ENCODE measurements at places on chromosomes 1 and 21.
A peak's percentile ranks its signal among the peaks of the same experiment; 100 is the strongest.

DNA sequence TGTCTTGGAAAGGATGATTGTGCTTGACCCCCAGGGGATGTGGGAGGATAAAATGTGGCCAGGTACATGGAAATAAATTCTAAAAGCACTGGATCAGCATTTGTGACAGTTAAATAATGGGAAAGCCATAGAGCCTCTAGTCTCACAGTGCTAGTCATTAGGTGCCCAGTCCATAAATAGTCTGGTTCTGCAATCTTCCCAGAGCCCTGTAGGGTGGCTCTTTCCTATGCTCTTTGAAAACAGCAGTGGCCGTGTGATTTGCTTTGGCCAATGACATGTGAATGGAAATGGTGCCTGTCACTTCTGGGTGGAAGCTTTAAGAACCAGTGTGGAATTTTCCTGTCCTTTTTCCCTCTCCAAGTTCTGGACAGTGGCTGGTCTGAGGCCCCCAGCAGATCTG lies 113.2 kb downstream of the TRABD2B start:
- DNase-seq: no peak

- DNase-seq: no peak
These were observed 11.5 kb downstream of the KNCN start for GRCh38 chr1:46539972-46540371.

DNA sequence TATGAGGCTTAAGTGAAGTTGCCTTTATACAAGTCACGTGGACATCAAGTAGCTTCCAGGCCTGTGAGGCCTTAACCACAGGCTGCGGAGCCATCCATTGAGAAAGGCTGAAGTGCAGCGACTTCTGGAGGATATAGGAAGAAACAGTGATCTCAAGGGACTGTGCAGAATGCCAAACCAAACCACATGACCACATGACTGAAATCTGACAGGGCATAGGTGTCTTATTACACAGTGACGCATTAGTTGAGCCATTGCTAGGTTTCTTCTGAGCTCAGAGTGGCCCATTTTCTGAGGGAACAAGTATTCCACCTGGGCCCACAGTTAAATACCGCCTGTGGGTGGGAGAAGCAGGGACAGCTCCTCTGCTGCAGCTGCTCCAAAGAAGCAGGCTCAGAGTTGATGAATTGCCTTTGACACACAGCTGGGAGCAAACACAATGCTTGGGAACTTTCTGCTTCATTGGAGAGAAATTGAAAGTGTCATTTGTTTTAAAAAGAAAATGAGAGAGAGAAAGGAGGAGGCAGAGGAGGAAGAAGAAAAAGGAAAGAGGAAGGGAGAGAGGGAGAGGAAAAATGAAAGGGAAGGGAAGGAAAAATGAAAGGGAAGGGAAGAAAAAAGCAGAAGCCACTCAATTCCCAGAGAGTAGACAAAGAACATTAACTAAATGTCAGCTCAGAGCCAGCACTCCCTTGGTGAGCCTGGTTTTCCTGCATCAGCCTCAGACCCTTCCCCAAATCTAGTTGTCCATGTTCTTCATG lies 94.4 kb downstream of the COLGALT2 start:
- peak; percentile 65 for DNase-seq

DNA sequence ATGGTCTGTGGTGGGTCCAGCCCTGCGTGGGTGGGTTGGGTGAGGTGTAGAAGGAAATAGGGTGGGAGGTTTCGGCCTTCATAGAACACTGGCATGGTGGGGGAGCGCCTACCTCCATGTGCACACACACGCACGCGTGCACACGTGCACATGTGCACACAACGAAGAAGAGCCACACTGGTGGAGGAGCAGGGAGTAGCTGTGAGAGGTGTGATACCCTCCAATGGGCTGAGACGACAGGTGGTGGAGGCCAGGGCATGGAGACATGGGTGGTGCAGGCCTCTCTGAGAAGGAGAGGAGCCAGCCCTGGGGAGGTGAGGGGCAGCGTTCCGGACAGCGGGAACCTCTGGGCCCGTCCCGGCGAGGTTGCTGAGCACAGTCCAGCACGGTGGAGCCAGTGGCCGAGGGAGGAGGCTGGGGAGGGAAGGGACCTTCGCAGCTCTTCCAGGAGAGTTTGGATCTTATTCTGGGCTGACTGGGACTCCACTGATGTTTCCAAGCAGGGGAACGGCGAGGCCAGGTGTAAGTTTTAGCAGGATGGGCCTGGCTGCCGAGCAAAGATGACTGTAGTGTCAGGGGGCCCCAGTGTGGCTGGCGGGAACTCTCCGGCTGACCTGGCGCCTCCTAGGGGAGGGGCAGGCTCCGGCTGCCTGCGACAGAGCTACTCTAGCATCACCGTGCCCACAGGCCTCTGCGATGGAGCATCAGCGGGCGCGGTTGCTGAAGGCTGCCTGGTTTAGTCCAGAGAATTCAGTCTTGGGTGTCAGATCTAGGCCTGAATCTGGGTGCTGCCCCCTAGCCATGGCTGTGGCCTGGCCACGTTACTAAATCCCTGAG lies 107.2 kb downstream of the ARHGEF10L start:
- DNase-seq: no peak

DNA sequence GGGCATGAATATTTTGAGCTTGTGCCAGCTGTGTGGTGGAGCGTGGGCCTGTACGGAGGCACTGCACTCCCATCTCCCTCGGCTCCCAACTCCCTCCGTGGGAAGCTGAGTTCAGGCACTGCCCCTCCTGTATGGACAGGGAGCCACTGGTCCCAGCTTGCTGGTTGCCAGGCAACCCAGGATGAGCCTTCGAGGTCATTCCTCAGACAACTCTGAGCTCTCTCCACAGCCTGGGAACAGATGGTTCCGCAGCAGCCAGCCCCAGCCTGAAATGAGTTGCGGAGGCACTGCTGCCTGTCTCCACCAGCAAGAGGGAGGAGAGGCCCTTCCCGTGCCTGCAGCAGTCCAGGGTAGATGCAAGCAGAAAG lies 58.4 kb upstream of the TENT5B start:
- DNase-seq: peak; percentile 12

GRCh38 chr1:94514095-94514727 lies 27.3 kb downstream of the F3 start:
- peak; percentile 45 for DNase-seq

- DNase-seq: no peak
These were observed 195.9 kb downstream of the TOMM20 start for GRCh38 chr1:234932511-234933430.

- DNase-seq: peak; percentile 29
These were observed 75.7 kb upstream of the C1orf87 start for GRCh38 chr1:60149251-60149650.

DNA sequence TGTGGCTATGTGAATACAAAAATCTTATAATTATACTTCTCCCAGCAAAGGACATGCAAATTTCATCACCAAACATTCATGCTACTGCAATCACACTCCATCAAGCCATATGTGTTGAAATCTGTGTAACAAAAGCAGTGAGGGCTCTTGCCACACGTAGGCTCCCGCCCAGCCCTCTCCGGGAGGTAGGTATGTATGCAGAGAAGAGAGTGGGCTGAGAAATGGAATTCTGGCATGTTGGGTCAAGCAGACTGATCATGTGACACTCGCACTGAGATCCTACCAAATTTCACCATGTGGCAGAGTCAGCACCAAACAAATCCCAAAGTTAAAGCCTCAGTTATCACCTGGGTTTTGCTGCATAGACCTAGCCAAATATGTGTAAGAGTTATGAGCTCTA lies 49.7 kb downstream of the APP start:
- no peak for DNase-seq

All from SHP77 (cell line).